T-helper 9 cell (primary cell): ENCODE measurements at places on chromosomes 13 and 19.

DNA sequence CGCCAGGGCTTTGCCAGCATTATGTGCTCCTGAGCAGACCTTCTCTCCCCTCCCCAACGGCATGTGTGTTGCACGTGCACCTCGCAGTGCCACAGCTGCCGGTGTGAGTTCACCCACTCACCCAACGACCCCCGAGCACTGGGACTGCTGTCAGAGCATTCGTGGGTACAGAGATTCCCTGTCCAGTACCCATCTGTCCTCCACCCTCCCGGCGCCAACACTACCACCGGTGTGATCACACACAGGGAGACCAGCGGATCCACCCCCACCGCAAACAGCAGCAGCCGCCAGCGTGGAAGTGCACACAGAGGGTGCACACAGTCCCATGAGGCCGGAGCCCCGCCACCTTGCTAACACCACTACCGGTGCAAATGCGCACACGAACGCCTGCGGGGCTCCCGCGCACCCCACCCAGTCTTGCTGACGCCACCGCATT is 15.9 kb downstream of the LILRA1 start:
- no peak for DNase-seq

- peak; percentile 43 for DNase-seq
These were observed 1.9 kb downstream of the IFNL1 start for GRCh38 chr19:39297931-39298634.

GRCh38 chr19:44869733-44870470 is 21.2 kb upstream of the TOMM40 start:
- no peak for DNase-seq

- no peak for DNase-seq
These were observed 93.2 kb upstream of the TM9SF2 start for GRCh38 chr13:99407906-99408702.
